AG10803 (cell line): ENCODE measurements at places on chromosomes 13 and 19.
A peak's percentile ranks its signal among the peaks of the same experiment; 100 is the strongest.

DNA sequence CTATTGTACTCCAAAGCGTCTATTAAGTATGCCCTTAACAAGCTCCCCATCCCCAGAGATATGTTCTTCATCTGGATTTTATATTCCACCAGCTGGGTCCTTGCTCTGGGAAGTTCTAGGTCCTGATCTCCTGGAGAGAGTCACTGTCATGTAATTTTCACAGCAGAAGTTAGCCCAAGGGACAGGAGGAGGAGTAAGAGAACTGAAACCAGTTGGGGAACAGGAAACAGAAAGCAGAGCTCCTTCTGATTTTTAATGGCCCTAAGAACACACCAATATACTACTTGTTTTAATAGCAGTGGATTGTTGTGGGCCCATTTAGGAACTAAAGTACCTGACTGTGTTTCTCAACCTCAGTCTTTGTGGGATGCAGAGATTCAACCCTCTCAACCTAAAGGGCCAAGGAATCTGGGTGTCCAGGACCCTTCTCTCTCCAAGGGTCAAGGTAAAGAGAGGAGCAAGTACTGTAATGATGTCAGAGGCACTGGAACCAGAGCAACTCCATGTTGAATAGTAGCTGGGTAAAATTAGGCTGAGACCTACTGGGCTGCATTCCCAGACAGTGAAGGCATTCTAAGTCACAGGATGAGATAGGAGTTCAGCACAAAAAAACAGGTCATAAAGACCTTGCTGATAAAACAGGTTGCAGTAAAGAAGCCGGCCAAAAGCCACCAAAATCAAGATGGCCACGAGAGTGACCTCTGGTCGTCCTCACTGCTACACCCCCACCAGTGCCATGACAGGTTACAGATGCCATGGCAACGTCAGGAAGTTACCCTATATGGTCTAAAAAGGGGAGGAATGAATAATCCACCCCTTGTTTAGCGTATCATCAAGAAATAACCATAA, 8.1 kb upstream of the FPR3 start:
- no peak for DNase-seq

DNA sequence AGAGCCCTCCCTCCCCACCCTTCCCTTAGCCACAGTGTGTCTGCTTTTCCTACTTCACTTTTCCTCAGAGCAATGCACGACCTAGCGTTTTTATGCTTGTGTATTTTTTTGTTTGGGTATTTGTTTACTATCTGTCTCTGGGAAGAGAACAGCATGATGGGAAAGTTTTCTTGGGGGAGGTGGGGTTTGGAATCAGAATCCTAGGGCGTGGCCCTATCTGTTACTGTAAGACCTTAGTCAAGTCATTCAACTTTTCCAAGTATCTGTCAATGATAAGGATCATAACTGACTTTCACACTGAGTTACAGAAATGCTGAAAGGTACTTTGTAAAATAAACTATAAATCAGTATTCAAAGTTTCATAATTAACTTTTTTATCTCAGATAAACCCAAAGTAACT, 146.3 kb upstream of the WASF3 start:
- no peak for DNase-seq

GRCh38 chr19:38736036-38736412, 8.2 kb downstream of the CAPN12 start:
- DNase-seq: peak; percentile 16

DNA sequence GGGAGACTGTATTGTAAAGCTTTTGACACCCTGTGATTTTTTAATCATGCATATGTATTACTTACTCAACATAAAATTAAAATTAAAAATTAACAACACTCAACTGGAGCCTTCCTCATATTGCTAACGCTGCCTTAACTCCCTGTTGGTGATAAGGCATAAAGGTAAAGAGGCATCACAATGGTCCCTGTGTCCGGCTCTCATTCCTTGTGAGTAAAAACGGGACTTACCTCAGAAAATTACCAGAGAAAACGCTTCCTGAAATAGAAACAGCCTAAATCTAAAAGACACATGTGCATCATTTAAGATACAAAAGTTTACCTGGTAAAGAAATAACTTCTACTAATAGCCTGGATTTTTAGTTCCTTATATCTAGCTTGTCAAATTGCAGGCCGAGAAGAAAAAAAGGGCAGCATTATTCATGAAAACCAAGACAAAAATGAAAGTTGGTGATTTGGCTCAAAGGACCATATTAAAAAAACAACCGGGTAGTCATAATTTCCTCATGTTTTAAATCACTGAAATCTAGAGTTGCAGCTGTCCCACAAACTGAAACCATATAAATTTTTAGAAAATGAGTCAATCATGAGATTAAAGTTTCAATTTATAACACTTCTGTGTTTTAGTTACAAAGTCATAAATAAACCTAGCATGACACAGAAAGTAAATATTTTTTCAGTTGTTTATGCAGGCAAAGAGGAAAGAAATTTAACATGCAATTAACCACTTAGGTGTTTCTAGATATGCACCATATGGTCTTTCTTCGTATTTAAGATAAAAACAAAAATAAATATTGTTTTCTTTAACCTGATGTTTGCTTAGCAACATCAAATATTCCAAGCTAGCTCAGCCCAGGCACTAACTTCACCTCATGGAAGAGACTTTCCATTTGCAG, 94.7 kb downstream of the MIPEP start:
- peak; percentile 61 for DNase-seq

- peak; percentile 57 for DNase-seq
These were observed 53.1 kb upstream of the SERPINE3 start for GRCh38 chr13:51286135-51287002.

DNA sequence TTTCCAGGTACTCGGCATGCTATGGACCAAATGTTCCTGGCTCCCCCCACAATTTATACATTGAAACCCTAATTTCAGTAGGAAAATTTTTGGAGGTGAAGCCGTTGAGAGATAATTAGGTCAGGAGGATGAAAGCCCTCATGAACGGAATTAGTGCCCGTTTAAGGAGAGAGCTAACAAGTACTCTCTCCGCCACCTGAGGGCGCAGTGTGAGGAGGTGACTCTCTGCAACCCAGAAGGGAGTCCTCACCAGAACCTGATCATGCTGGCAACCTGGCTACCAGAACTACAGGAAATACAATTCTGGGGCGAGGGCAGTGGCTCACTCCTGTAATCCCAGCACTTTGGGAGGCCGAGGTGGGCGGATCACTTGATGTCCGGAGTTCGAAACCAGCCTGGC, 397.8 kb downstream of the SLITRK5 start:
- DNase-seq: no peak

- DNase-seq: peak; percentile 17
These were observed 7.2 kb upstream of the CEACAM8 start for GRCh38 chr19:42601811-42602443.

GRCh38 chr13:45198924-45199323, 1.9 kb downstream of the KCTD4 start:
- DNase-seq: peak; percentile 16

DNA sequence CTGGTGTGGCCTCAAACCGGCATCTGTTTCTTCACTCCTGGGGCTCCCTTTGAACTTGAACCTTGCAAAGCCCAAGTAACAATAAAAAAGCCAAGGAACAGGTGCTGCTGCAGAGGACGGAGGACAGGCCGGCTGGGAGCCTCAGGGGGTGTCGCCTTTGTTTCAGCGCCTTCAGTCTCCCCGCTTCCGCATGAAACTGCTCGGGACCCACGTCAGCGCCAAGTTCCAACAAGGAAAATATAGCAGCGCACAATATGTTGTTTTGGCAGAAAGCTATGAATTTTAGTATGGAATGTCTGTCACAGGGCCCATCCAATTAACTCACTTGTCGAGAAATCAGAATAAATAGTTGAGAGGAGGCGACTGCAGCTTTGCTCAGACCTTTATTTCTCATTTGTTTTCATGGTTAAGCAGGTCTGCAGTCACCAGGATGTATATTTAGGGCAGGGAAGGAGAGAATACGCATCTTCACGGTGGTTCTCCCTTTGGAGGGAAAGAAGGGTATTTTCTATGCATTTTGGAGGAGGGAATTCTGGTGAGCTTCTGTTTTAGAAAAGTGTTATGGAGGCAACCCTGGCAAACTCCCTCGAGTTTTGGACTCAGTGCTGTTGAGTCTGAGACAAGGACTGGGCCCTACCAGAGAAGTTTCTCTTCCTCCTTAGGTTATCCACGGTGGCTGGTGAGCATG, 34.3 kb upstream of the MEDAG start:
- DNase-seq: no peak

DNA sequence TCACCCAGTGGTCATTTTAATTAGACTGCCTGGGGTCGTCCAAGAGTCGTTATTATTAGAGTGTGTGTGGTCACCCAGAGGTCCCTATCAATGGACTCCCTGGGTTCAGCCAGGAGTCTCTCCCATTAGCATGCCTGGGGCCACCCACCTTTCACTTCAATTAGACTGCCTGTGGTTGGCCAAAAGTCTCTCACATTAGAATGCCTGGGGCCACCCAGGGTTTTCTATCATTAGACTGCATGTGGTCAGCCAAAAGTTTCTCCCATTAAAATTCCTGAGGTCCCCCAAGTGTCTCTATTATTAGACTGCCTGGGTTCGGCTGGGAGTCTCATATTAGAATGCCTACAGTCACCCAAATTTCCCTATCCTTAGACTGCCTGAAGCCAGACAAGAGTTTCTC, 1472.6 kb downstream of the UQCRFS1 start:
- no peak for DNase-seq

GRCh38 chr19:44988896-44989556, 12.2 kb upstream of the RELB start:
- peak; percentile 59 for DNase-seq

GRCh38 chr19:11256189-11256588, 6.1 kb downstream of the DOCK6 start:
- peak; percentile 20 for DNase-seq

- DNase-seq: no peak
These were observed 848 bp upstream of the NECTIN2 start for GRCh38 chr19:44845286-44845611.

GRCh38 chr19:1251330-1252220, 3.2 kb downstream of the MIDN start:
- peak; percentile 78 for DNase-seq

GRCh38 chr13:92838786-92839185, 387.8 kb upstream of the GPC6 start:
- peak; percentile 95 for DNase-seq

GRCh38 chr19:50340331-50340730, 11.2 kb upstream of the KCNC3 start:
- DNase-seq: no peak

GRCh38 chr19:14363183-14364097, 17.8 kb upstream of the ADGRE5 start:
- peak; percentile 77 for DNase-seq

DNA sequence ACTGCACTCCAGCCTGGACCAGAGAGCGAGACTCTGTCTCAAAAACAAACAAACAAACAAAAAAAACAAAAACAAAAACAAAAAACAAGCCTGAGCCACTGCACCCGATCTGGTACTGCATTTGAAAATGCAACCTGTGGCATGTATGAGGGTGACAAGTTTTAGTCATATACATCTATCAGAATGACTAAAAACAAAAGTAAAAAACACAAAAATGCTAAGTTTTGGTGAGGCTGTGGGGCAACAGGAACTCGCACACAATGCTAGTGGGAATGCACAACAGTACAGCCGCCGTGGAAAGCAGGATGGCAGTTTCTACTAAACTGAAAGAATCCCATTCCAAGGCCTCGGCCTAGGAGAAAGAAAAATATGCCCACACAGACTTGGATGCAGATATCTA, 7.8 kb downstream of the EBPL start:
- DNase-seq: no peak

DNA sequence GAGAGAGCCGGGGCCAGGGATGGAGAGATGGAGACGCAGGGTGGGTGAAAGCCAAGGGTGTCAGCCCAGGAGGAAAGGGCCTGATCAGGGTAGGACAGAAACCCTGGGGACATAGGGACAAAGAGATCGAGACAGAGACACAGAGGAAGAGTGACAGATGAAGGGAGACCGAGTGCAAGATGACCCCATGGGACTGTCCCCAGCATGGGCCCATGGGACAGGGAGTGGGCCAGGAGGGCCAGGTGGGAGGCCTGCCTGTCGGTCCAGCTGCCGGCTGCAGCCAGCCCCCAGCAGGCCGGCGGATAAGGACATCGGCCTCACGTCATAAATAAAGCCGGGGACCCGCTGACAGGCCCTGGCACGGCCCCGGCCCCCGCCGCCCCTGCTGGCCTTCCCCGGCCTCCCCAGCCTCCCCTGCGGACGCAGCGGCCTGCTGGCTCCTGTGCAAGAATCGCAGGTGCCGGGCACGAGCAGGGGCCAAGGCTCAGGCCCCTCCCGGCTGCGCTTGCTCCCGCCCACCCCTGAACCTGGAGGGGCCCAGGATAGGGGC, 6.3 kb downstream of the REX1BD start:
- DNase-seq: no peak

DNA sequence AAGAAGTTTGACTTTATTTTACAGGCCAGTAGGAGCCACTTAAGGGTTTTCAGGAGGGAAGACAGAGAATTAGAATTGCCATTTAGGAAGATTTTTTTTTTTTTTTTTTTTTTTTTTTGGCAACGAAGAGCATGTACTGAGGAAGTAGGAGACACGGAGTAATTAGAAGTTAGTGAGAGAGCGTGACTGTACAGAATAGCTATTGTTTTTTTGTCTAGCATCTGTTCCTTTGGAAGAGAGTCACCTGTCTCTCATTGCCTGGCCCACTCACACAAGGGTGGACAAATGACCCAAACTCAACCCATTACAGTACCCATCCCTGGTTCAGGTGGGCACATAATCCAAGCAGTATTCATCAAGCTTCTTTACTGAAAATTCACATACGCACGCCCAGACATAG, 166.7 kb downstream of the LACC1 start:
- DNase-seq: no peak

DNA sequence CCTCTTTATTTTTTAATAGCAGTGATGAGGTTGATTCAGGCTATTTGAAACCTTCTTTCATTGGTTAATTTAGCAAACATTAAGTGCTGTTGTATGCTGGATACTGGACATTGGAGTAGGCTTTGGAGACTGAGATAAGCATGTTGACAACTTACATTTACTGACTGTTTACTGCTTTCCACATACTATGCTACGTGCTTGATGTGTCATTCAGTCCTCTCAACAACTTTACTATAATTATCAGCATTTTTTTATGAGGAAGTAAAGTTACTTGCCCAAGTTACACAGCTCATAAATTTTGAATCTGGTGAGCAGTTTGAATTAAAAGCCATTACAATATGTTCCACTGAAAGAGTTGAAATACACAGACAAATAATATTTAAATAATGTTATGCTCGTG, 83.8 kb downstream of the GJA3 start:
- DNase-seq: no peak

- DNase-seq: peak; percentile 24
These were observed 9.5 kb upstream of the ZNF541 start for GRCh38 chr19:47582320-47582909.

DNA sequence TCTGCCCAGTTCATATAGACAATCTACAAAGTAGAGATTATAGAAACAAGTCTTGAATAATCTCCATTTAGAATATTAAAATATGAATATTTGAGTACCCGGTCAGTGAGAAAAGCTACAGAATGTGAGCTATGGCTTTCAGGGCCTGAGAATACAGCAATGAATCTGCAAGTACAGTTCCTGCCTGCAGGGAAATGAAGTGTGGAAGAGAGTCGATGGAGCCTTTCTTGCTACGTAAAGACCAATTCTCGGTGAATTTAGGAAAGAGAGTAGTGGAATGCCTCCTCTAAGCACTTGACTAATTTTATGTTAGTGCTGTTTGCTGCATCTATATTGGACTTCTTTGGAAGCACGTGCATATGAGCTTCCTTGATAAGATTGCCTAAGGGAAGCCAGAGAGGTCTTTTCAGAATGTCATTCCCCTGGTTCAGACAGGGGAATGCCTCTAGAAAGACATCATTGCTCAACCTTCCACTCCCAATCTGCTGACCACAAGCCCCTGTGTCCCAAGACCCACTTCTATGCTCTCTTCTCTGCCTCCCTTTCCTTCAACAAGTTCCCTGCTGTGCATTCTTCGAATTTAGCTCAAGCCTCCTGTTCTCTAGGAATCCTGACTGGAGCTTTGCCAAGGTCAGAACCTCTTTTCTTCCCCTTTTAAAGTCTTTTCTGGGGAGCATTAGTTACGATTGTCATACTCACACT, 41.9 kb downstream of the GPC6 start:
- no peak for DNase-seq
